ENCODE measurements at places on chromosomes 11 and 22. TPM values are rescaled to one million over a fixed set of nuclear protein-coding genes. Genes with fewer than 3 reads are reported as not detected.

- DNase-seq, result peak; percentile 41
Measured at GRCh38 chr11:79461144-79461543, 20.3 kb upstream of the TENM4 start.

DNA sequence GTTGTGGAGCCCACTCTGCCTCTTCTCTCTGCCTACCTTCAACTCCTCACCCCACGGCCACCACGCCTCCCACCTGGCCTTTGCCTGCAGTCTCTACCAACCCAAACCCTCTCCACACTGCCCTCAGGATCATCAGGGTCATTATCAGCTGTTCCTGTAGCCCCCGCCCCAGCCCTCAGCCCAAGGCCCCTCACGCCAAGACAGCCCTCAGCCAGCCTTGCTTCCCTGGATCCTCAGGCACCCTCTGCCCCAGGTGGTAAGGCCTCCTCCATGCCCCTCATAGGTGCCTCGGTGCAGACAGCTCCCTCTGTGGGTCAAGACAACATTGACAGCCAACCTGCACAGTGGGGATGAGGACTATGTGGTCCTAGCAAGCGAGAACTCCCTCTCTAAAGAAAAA is 1.7 kb downstream of the SBF1 start:
- DNase-seq, result no peak

- no peak for DNase-seq
Measured at GRCh38 chr11:45095691-45096010, 50.8 kb upstream of the PRDM11 start.

- no peak for DNase-seq
Measured at GRCh38 chr11:1206391-1207271, 16.2 kb upstream of the MUC5B start.

The OR51S1 gene
- not detected for total RNA-seq

DNA sequence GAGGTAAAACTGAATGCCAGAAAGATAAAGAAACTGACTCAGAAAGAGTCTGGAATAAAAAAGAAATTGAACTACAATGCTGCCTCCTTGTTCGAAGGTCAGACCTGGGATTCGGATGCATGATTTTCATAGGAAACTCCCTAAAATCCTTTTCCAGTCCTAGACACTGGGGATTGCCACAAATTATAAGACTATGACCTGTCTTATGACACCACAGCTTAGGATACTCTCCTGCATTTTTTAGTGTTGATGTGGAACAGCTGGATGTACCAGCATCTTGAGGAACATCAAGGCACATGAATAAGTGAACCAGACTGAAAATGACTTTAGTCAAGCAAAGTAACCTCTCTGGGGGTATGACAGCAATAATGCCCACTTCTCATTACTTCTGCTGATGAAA is 9.0 kb downstream of the KIRREL3 start:
- peak; percentile 10 for DNase-seq

GRCh38 chr11:47215366-47215910 is 664 bp downstream of the DDB2 start:
- DNase-seq, result peak; percentile 9

The MRGPRE gene
- not detected for total RNA-seq

The CEND1 gene
- total RNA-seq, result 0.43 TPM

DNA sequence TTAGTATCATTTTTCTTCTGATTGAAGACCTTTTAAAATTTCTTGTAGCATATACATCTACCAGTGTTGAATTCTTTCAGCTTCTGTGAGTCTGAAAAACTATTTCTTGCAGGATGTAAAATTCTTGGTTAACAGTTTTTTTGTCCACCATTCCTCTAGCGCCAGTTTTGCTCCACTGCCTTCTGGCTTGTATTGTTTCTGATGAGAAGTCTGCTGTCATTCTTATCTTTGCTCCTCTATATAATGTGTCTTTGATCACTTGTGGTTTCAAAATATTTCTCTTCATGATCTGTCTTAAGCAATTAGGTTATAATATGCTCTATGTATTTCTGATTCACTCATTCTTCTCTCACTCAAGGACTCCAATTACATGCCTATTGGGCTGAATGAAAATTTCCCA is 152.3 kb downstream of the INSC start:
- no peak for DNase-seq

DNA sequence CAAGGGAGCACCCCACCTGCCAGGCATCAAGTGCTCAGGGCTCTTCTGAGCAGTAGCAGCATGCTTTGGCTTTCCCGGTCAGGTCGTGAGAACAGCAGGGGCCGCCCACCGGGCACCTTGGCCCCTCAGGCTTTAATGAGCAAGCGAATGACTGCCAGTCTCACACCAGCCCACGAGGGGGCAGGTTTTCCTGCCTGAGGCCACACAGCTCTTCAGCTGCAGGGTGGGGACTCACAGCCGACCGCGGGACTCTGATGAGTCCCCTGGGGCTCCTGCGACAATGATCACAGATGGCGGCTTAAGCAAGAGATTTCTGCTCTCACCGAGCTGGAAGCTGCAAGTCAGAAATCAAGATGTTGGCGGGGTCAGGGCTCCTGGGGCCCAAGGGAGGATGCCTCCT is 14.3 kb upstream of the FGF19 start:
- peak; percentile 30 for DNase-seq

- DNase-seq, result no peak
Measured at GRCh38 chr11:6567371-6567745, 36.1 kb downstream of the RRP8 start.

The SOX6 gene
- total RNA-seq, result 22.0 TPM

The CST6 gene
- not detected for total RNA-seq

The KCNQ1 gene
- not detected for total RNA-seq

DNA sequence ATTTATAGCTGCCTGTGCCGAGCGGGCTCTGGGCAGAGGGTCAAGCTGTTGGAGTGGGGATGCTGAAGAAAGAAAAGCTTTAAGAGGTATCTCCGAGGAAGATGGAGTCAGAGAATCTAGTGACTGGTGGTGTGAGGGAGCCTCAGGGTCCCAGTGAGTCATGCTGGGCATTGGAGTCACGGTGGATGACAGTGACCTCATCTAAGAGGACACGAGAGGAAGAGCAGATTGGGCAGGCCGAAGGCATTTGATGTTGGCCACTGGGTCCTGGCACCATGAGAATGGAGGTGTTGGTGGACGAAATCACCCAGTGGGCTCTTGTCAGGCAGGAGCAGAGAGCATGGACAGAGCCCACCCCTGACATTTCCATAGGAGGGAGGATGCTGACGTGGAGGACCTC is 68.4 kb downstream of the TBC1D22A start:
- DNase-seq, result no peak

The SLC25A45 gene
- total RNA-seq, result 1.7 TPM

GRCh38 chr11:121476379-121477032 is 23.7 kb upstream of the SORL1-AS1 start:
- no peak for DNase-seq

The OR4C3 gene
- not detected for total RNA-seq

GRCh38 chr11:123518496-123519054 is 88.5 kb downstream of the GRAMD1B start:
- no peak for DNase-seq

- no peak for DNase-seq
Measured at GRCh38 chr22:34783436-34783835, 282.5 kb upstream of the ISX start.

DNA sequence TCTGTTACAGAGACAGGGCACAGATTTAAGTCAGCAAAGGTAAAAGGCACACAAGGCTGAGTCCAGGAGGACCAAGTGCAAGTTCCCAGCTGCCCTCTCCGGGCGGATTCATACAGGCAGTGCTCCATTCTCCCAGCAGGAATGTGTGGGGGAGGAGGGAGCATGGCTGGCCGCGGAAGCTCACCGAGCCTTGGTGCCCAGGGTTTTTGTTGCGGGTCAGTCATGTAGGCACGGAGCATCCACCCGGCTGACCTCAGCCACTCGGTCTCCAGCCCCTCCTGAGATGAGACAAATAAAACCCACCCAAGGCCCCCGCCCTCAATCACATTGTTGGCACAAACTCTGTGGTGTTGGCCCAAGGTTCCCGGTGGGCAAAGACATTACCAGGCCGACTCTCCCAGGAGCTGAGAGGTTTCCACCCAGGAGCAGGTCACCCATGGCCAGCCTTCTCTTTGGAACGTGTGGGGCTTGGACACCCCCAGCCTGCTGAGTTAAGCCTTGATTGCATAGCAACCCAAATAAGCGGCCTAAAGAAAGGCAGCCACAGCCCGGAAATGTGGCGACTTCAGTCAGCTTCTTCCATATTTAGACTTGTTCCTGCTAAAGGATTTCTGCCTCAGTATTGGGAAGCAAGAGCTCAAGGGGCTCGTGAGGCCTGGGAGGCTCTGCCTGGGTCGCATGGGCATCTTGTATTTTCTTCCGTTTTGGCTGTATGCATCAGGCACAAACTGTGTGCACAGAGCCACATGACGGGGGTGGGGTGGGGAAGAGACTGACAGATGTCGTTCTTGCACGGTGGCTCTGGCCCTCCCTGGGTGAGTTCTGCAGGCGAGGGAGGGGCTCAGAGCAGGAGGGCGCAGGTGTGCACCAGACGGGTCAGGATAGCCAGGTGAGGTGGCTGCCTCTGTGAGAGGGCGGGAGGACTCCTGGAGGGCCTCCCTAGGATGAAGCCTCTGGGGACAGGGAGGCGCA is 63.0 kb downstream of the ARHGAP8 start:
- DNase-seq, result no peak

DNA sequence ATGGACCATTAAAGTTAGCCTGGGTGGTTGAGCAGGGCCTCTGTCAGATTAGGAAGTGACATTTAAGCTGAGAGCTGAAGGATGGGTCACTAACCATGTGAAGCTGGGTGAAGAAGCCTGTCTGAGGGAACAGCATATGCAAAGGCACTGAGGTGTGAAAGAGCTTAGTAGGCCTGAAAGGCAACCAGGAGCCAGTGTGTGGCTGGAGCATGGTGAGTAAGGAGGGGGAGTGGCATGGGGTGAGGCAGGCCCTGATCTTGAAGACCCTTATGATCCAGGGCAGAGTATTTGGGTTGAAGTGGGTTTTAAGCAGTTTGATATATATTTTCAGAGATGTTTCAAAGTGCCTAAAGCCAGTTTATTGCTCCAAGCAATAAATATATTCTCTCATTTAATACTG is 48.8 kb downstream of the PARVA start:
- no peak for DNase-seq

- DNase-seq, result peak; percentile 13
Measured at GRCh38 chr11:56624661-56625110, 10.0 kb upstream of the OR5M1 start.

Measured in fibroblast of villous mesenchyme (primary cell).